WTC11 (cell line): ENCODE measurements at places on chromosomes 5 and 9. TPM values are rescaled to one million over a fixed set of nuclear protein-coding genes. Genes with fewer than 3 reads are reported as not detected.

DNA sequence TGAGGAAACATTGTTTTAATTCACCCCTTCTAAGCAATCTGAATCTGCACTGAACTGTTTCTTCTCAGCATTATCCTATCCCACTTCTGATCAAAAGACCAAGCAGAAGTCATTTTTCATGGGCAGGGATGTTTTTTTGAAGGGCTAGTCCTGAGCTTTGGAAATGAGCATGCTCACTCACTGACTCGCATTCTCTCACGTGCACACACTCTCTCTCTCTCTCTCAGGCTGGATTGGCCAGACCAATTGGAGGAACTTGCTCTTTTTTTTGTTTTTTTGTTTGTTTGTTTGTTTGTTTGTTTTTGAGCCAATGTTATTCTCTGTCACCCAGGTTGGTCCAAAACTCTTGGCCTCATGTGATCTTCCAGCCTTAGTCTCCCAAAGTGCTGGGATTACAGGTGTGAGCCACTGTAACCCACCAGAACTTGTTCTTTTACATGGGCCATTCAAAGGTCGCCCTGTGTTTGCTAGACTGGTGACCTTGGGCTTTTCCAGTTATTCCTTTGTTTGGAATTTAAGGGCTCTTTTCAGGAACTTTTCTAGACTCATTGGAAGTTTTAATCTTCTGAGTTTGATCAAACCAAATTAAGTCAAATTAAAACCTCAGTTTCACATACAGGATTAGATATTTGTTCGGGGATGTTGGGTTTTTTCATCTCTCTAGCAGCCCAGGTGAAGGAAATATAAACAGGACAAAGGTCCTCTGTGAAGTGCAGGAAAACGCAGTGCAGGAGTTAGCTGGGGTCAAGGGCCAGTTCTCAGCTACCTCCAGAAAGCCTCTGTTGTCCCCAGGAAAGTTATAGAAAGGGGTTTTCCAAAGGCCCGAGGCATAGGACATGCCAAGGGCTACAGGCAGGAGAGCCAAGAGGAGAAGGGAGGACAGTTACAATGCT is 13.1 kb downstream of the FAXDC2 start:
- no peak for DNase-seq

GRCh38 chr5:172856336-172856735 is 22.3 kb downstream of the ERGIC1 start:
- DNase-seq, result no peak

- no peak for DNase-seq
Measured at GRCh38 chr5:76855961-76856360, 6.1 kb downstream of the S100Z start.

- DNase-seq, result no peak
Measured at GRCh38 chr9:109085510-109085909, 34.2 kb downstream of the TMEM245 start.

DNA sequence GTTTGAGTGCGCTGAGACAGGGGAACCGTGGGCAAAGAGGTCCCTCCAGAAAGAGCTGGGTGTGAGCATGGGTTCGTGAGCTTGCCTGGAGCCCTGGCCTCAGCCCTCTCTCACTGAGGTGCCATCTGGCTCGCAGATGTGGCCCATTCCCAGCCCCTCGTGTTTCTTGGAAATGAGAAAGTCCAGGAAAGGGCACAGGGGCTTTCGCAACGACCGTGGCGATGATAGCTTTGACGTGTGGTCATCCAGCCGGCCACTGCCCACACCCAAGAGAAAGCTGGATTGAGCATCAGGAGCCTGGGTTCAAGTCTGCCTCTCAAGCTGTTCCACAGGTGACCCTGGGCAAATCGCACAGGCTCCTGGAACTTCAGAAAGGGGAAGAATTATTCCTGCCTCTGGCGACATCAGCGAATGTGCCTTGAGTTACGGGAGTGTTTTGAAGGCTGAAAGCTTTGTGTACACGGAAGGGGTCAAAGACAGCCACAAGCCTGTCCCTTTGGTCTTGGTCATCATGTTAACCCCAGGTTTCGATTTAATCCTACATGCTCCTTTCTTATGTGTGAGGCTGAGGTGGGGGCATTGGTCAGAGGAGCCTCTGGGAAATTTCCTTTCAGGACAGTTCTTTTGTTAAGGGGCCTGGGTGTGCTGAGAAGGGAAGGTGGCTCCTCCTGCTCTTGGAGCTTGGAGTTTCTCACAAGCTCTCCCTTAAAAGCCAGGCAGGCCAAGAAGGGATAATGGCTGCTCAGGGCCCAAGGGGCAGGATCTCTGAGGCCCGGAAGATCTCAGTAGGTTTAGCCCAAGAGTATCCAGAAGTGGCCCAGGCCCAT is 41.7 kb upstream of the IL17B start:
- DNase-seq, result no peak

DNA sequence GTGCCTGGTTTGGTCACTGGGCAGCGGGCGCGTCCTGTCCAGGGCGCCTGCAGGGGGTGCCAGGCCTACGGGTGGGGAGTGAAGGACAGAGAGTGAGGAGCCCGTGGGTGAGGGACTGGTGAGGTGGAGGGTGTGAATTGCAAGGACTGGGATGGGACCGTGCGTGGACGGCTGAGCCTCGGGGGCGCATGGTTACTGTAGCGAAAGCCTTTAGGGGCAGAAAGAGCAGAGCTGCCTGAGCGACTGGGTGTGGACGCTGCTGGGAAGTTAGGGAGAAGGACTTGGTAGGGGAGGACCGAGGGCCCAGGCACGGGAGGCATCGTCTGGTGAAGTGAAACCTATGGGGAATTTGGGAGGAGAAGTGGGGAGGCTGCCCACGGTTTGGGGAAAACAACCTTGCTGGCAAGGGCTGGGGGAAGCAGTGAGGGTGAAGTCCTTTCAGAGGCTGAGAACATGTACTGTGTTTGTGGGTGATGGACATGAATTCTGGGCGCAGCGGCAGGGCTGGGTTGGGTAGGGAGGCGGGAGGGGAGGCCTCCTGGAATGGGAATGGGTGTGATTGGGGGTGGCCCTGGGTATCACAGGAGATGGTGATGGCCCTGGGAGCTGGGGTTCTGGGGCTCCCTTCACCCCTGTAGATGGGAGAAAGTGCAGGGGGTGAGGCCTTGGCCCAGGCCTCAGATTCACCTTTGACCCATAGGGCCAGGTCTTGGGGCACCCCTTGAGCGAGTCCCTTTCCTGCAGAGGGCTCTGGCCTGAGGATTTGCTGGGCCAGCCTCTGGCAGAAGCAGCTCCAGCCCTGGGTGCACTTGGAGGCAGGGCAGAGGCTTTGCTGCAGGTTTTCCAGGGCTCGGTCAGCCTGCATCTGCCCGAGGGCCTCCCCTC is 1.7 kb upstream of the TOR4A start:
- no peak for DNase-seq

DNA sequence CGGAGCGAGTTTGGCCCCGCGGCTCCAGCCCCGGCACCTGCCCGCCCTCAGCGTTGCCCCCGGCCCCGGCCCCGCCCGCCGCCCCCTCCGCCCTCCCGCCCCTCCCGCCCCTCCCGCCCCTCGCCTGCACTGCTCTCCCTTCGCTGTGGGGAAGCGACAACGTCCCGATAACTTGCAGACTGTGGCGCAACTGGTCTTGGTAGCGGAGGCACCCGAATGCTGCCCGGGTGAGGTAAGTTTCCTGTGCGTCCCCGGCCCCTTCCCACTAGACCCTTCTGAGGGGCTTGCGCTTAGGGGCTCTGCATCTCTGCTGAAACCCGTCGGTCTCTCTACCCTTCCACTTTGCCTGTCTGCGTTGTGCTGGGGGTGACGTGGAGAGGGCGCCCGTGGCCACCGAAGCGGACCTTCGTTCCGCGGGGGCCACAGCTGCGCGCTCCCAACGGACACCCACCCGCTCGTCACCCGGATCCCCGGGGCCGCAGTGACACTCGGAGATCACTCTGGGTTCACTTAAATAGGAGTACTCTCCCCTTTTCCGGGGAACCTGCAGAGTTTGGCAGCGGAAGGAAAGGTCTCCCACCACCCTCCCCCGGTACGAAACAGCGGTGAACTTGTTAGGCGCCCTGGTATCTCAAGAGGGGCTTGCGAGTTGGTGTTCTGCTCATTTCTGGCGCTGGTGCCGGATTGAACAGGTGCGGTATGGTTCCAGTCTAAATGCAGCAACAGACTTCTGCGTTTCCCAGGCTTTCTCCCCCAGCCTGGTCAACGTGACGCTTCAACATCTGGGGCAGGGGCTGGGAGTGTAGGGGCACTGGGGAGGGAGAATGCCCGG is 707 bp downstream of the PIP5K1B start:
- DNase-seq, result peak; percentile 20

DNA sequence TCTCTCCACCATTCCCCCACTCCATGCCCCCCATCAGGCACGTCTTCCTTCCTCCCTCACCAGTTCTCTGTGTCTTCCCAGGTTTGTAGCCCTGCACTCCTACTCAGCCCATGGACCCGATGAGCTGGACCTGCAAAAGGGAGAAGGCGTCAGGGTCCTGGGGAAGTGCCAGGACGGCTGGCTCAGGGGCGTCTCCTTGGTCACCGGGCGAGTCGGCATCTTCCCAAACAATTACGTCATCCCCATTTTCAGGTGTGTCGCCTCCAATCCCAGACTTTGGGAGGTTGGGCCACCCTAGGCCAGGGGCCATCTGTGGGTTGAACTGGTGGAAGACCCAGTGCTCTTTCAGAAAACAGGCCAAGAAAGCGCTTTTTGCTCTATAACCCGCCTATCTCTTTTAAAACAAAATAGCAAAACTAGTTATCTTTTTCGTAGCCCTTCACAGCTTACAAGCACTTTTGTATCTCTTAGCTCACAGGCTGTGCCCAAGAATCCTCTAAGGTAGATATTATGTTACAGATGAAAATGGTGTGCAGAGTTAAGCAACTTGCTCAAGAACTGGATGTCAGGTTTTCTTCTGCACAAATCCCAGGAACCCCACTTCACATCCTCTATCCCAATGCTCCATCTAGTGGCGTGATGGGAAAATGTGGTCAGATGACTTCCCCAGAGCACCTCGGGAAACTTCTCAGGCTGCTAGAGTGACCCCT is 56.2 kb downstream of the PLAC8L1 start:
- peak; percentile 64 for DNase-seq

- DNase-seq, result no peak
Measured at GRCh38 chr9:137672907-137673791, 54.3 kb downstream of the EHMT1 start.

DNA sequence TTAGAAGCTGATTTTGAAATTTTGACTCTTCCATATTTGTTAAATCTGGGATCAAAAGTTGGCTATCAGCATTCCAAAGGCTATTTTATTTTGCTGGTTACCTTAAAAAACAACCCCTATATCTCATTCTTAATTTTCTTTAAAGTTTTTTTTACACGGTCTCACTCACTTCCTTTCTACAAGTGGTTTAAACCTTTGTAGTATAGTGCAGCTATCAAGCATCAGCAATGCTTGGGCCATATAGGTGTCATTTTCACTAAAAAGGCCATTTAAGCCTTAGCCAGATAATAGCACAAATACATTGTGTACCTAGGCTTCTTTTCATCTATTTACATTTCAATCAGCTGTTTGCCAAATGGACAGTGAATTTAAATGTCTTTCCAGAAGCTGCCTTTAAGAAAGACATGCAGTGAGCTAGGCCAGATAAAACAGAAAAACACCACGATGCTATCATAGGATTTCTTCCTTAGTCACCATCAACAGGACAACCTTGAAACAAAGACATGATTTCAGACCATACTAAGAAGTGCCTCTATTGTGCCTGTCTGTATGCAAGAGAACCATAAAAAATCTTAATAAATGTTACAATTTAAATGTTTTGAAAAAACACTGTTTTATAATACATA is 104.2 kb downstream of the RAPGEF6 start:
- DNase-seq, result no peak

DNA sequence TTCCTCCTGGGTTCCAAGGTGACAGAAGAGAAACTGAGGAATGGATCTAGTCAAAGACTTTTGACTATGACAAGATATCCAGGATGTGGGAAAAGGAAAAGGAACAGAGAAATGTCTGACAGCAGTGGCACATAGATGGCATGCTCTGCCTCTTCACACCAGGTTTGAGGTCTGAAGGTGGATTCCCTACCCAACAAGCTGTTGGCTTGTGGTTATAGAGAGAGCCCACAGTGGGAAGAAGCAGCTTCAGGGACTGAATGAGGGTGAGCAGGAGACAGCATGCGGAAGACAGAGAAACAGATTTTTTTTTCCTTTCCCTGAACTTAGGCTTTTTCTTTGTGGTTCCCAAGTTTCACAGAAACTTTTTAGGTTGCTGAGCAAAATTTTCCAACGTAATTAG is 20.6 kb downstream of the IFNW1 start:
- DNase-seq, result no peak

DNA sequence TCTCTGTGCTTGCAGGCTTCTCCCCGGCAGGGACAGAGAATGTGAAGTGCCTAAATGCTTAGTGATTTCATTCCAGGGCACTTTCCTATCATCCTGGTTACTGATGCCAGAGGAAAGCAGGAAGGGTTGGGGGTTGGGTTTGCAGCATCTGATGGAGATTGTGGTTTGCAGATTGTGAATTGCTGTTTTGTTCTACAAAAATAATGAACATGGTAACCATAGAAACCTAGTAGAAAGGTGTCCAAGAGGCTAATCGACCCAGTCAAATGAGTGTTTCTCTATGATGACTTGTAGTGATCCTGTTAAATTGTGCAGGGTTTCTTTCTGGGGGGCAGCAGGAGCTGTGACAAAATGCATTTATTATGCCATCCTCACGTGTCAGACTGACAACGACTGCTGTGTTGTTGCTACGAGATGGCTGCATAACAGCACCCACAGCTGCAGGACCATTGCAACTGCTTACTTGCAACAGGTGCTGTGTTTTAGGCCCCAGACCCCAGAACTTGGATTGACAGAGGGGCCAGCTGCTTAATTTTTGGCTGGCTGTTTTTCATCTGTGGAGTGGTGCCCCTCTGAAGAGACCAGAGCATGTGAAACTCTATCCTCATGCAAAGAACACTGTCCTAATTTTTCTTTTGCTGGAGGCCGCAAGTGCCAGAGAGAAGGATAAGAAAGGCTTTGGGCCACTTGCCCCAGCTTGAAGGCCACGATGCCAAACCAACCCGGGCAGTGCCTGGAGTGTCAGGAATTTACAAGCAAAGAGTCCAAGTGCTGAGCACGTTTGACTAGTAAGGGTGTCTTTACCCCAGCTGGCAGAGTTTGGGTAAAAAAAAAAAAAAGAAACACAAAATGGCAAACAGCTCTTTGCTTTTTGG is 397.8 kb downstream of the GADD45G start:
- DNase-seq, result no peak

DNA sequence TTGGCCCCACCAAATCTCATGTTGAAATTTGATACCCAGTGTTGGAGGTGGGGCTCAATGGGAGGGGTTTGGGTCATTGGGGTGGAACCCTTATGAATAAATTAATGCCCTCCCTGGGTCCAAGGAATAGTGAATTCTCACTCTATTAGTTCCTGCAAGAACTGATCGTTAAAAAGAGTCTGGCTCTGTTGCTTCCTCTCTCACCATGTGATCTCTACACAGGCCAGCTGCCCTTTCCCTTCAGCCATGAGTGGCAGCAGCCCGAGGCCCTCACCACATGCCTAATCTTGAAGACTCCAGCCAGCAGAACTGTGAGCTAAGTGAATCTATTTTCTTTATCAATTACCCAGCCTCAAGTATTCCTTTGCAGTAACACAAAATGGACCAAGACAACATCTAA is 106.0 kb downstream of the CAAP1 start:
- DNase-seq, result no peak

Gene FAM151B
- total RNA-seq, result 0.48 to 0.94 TPM (median 0.62 TPM) in 3 replicates

Gene ZNF367
- total RNA-seq, result 6.3 to 7.5 TPM (median 7.4 TPM) in 3 replicates

Gene PLAC8L1
- total RNA-seq, result 0.30 to 0.77 TPM (median 0.55 TPM) in 3 replicates

Gene PCBD2
- 9.9 to 12.8 TPM (median 9.9 TPM) in 3 replicates for total RNA-seq

Gene IFNA14
- not detected in 3 replicates for total RNA-seq

Gene TRIM52
- total RNA-seq, result 7.8 to 10.1 TPM (median 8.7 TPM) in 3 replicates
